Common myeloid progenitor, CD34-positive (primary cell): ENCODE measurements at places on chromosomes 5 and 9.

- DNase-seq: peak; percentile 71
These were observed 82.6 kb upstream of the COL5A1 start for GRCh38 chr9:134559013-134559412.

DNA sequence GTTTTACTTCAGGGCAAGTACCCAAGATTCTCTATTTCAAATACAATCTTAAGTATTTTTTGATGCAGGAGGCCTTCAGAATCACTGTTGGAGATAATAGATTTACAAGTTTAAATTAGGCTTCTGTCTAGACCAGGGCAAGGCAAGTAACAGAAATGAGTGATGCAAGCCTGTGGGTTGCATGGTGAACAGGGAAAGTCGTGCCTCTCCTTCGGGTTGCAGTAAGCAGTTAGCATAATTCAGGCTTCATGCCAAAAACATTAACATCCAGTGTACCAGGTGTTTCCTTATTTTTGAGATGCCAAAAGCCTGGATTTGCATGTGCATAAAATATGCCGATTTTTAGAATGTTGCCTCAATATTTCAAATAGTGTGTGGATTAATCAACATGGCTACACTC lies 369.0 kb downstream of the CAAP1 start:
- no peak for DNase-seq

DNA sequence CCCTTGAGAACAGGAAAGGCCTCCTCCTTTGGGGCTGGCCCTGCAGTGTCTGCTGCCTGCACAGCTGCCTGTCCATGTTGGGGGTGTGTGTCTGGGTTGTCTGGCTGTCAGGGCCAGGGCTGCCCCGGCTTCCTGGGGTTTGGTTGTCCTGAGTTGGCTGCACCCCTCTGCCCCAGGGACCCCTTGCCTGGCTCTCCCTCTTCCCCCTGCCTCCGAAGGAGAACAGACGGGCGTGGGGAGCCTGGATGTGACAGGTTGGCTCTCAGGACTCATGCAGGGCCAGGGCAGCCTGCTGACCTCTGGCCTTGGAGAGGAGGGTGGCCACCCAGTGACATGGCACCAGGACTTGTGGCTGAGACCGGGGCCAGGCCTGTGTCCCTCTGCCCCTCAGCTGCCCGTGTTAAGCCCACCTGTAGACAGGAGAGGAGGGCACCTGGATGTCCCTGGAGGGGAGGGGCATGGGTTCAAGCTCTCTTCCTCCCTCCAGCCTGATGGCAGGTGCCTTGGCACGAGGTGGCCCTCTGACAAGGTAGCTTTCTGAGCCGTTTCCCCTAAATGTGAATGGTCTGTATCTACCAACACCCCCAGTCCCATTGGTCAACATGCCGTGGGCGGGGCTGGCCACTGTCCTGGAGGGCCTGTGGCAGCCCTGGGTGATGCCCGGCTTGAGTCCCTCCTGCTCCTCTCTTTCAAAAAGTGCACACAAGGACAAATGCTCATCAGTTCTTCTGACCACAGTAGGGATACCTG lies 34.9 kb downstream of the WNK2 start:
- no peak for DNase-seq

GRCh38 chr5:131151216-131151615 lies 13.8 kb downstream of the HINT1 start:
- no peak for DNase-seq

DNA sequence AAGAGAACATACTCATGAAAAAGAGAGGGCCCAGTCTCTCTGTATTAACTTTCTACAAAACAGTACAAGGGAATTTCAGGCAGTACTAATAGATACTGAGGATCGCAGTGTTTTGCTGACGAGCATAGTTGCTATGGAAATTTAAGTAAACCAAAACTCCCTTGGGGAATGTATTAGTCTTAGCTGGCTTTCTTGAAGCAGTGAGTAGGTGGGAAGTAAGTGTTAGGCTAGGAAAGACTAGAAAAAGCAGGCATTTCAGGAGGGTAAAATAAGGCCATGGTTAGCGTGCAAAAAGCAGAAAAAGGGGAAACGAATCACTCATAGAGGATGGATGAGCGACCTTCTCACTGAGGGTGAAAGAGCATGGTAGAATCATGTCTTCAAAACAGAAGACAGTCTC lies 84.3 kb upstream of the ACTBL2 start:
- DNase-seq: no peak

- no peak for DNase-seq
These were observed 132.5 kb downstream of the CDH18 start for GRCh38 chr5:19855453-19855852.

DNA sequence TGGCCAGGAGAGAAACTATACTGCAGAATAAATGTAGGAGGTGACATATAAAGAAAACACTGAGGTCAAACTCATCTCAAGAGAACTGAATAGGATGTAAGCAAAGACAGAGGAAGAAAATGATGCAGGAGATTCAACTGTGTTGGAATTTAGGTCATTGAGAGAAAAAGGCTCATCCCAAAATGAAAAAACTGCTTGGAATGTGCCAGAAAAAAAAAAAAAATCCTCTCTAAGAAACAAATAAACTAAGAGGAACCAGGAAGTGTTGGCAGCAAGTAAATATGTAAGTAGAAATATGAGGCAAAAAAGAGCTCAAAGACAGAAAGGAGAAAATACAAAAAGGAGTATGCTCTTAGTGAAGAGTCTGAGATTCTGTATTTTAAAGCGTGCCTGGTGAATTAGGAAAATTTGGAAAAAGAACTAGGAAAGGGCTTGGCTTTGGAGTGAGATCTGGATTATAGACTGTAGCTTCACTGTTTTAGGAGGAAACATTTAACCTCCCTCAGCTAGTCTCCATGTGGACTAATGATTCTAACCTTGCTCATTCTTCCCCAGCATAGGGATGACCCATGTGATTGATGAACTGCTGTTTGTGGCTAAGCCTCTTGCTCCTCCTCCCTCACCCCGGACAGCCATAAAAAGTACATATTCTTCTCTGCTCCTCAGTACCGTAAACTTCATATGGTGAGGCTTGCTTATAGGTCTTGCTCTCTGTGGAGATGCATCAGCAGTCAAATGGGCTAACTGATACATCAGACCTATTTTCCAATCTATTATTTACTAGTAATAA lies 185.6 kb upstream of the POU5F2 start:
- no peak for DNase-seq

- DNase-seq: no peak
These were observed 29.1 kb downstream of the ANKDD1B start for GRCh38 chr5:75640395-75640794.

DNA sequence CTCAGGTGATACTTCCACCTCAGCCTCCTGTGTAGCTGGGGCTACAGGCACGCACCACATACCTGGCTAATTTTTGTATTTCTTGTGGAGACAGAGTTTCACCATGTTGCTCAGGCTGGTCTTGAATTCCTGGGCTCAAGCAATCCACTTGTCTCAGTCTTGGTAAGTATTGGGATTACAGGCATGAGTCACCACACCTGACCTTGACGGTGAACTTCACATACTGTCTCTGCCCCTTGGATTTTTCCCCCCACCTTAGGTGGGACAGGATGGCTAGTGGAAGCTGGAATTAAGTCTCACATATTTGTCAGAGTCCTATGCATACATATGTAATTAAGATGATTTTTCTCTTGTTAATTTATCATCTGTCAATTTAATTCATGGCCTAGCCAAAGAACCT lies 20.9 kb upstream of the RFK start:
- DNase-seq: no peak

DNA sequence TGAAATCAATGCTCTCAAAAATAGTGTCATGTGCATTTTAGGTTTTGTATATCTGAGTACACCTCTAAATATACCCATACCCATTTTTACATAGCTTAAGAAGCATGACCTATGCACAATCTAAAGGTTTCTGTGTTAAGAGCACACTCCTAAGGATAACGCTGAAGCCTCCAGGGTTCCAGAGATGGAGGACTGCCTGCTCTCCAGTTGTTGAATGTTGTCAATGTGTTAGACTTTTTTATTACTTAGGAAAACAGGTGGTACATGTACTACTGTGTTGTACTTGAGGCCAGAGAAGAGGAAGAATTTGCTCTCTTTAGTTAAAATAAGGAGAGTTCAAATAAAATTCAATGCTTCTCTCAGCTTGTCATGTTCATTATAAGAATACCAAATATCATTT lies 141.2 kb downstream of the EMB start:
- no peak for DNase-seq

DNA sequence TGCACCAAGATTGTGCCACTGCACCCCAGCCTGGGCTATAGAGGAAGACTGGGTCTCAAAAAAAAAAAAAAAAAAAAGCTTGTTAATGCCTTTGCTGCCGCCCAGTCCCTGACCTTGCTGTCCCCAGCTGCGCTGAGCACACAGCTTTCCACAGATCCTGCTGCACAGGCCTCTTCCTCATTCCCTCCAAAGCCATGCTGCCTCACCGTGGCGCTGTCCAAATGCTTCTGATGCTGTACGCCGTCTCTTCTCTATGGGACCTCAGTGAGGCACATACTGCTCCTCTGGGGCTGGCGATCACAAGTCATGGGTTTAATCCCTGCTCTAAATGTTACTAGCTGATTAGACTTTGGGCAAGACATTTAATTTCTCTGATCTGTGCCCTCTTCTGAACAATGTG lies 234.1 kb downstream of the FBXL7 start:
- no peak for DNase-seq

DNA sequence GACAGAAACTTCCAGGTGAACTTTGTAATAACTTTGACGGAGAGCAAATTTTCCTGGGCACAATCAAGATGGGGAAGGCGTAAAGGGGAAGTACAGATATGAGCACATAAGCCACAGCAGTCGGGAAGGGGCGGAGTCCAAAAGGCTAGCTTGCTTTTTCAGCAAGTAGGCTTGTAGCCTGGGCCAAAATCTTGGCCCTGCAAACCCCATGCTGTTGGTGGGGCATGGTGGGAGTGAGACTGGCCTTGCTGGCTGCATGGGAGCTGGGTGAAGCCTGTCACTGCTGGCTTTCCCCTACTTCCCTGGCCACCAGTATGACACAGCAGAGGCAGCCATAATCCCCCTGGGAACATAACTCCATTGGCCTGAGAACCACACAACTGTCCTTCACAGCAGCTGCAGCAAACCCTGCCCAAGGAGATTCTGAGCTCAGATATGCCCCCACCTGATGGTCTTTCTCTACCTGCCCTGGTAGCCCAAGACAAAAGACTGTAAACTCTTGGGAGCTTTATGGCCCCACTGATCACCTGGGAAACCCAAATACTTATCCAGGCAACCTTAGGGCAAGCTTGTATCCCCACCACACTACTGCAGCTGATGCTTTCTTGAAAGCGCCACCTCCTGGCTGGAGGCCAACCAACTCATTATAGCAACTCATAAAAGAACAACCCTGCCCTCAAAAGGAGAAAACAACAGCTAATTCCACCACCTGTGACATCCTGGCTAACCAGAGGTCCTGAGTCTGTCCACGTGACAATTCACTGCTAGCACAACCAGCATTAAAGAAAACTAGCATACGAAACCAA lies 24.0 kb downstream of the DCTN4 start:
- no peak for DNase-seq

GRCh38 chr9:131709771-131710431 lies 30.0 kb downstream of the RAPGEF1 start:
- DNase-seq: peak; percentile 48

- DNase-seq: no peak
These were observed 2295.1 kb upstream of the WWC1 start for GRCh38 chr5:165996201-165996875.
